Activated T-cell treated with anti-CD3 and anti-CD28 coated beads, Interleukin-2, amount 50 U/mL, for 48 hours (primary cell): ENCODE measurements at places on chromosomes 5 and 9.

DNA sequence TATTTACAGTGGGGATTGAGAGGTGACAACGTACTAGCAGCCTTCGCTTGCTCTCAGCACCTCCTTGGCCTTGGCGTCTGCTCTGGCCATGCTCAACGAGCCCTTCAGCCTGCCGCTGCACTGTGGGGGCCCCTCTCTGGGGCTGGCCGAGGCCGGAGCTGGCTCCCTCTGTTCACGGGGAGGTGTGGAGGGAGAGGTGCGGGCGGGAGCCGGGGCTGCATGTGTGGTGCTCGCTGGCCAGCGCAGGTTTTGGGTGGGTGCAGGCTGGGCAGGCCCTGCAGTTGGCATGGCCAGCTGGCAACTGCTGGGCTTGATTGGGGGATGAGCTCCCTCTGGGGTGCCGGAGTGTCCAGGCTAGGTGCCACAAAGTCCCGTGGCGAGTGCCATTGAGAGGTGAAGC is 5.8 kb upstream of the DMRTA1 start:
- DNase-seq: no peak

DNA sequence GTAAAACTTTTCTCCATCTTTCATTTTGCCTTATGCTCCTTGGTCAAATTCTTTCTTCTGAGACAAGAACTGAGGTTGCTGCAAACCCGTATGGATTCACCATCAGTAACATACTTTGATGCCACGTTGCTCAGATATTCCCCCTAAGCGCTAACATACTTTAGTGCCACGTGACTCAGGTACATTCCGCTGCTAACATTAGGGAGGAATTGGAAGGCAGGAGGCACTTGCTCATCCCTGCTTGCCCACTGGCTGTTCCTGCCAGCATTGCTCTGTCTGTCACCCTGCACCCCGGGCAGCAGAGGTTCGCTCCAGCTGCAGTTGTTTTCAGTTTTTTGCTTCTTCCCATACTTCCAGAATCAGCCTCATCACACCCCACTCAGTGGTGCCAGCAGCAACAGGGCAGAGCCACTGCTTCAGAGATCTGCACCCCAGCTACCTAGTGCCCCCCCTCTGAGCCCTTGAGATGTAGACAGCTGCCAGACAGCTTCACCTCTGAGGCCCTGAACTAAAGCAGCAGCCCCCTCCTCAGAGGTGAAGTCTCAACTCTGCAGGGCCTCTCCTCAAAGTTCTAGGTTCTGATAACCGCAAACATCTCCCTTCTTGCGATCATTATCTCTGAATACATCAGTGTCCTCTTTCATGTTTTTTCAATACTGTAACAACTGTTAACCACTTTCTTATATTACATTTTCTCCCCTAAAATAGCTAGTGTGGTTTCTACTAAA is 228.0 kb upstream of the KIF2A start:
- no peak for DNase-seq

DNA sequence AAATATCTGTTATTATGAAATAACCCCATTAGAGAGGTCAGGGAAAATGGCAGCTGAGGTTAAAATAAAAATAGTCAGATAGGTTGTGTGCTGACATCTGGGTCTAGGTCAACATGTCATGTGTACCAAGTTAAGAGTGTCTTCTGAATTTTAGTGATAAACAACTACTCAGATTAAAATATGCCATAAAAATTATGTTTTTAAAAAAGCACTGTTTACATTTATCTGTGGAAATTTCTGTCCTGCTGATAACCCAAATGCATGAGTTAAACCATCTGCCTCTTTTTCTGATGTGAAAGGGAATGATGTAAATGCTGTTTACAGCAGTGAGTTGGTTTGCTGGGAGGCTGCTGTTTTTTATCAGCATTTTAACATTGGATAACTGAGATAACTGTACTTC is 361.2 kb upstream of the TARS1 start:
- DNase-seq: no peak

- DNase-seq: no peak
Observed at GRCh38 chr5:149754172-149754880, 24.2 kb downstream of the PPARGC1B start.

- DNase-seq: no peak
Observed at GRCh38 chr5:178778919-178779318, 48.5 kb upstream of the ZNF354A start.

GRCh38 chr5:133900534-133901270 is 67.7 kb downstream of the C5orf15 start:
- DNase-seq: no peak
